ENCODE measurements at places on chromosomes 6 and 20. TPM values are rescaled to one million over a fixed set of nuclear protein-coding genes. Genes with fewer than 3 reads are reported as not detected.

- no peaks in the 10 kb centered on the region for H3K4me1 ChIP-seq
- H3K36me3 ChIP-seq, result peaks cover 6% of the 10 kb centered on the region
- H3K4me3 ChIP-seq, result no peak overlapping the region
- H3K27ac ChIP-seq, result no peak overlapping the region
These were observed 10.2 kb downstream of the UBE3D start for GRCh38 chr6:83055366-83055964.

The ABHD16B gene
- total RNA-seq, result not detected

DNA sequence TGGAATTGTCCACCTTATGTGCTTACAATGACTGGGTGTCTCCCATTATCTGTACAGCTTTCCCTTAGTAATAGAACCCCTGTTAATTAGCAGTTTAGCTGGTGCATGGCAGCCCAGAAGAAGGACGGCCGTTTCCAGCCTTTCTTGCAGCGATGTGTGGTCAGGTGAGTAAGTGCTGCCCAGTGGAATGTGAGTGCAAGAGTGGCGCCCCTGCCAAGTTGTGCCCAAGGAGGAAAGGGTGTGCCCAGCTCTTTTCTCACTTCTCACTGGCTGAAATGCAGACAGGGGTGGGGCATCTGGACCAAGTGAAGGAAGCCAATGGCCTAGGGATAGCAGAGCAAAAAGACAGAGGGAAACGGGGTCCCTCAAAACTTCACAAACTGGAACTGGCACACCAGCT, 296.8 kb downstream of the PREX1 start:
- no peak overlapping the region for H3K4me3 ChIP-seq
- no peaks in the 10 kb centered on the region for H3K4me1 ChIP-seq
- no peaks in the 10 kb centered on the region for H3K36me3 ChIP-seq
- H3K27me3 ChIP-seq, result peaks cover 20% of the 10 kb centered on the region
- no peak for DNase-seq

DNA sequence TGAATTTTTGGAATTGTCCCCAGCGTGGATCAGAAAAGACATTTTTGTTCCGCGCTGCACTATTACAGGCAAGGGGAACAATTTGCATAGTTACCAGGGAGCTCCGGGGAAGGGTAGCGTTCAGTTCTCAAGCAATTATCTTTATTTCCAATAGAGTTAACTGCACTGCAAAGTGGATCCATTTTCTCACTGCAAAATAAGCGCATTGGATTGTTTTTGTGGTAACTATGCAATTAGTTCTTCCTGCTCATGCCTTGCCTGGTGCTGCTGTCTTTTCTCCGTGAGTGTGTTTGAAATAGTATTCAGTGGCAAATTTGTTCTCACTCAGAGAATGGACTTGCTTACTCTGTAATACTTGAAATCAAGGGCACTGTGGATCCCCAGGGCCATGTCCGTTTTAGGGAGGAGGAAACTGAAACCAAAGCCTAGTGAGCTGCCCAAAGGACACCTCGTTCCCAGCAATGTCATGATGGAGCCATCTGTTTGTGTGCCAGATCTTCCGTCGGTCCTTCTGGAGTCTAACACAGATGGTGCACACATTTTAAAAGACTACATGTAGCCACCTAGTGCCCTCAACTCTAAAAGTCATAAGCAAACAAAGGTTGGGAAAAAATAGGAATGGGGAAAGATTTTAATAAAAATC, 7.4 kb upstream of the PCK1 start:
- no peak for DNase-seq

- H3K4me1 ChIP-seq, result peaks cover 34% of the 10 kb centered on the region
- H3K4me3 ChIP-seq, result no peak overlapping the region
- H3K36me3 ChIP-seq, result peaks cover 6% of the 10 kb centered on the region
- no peak overlapping the region for H3K27ac ChIP-seq
These were observed 1.6 kb downstream of the TNFRSF6B start for GRCh38 chr20:63697868-63698545.

The ZBTB22 gene
- 18.0 TPM for total RNA-seq

- H3K27ac ChIP-seq, result no peak overlapping the region
- no peak overlapping the region for H3K4me3 ChIP-seq
- DNase-seq, result no peak
These were observed 3.2 kb downstream of the ZKSCAN4 start for GRCh38 chr6:28248916-28249315.

The TBXT gene
- not detected for total RNA-seq

The TRAPPC3L gene
- not detected for total RNA-seq

DNA sequence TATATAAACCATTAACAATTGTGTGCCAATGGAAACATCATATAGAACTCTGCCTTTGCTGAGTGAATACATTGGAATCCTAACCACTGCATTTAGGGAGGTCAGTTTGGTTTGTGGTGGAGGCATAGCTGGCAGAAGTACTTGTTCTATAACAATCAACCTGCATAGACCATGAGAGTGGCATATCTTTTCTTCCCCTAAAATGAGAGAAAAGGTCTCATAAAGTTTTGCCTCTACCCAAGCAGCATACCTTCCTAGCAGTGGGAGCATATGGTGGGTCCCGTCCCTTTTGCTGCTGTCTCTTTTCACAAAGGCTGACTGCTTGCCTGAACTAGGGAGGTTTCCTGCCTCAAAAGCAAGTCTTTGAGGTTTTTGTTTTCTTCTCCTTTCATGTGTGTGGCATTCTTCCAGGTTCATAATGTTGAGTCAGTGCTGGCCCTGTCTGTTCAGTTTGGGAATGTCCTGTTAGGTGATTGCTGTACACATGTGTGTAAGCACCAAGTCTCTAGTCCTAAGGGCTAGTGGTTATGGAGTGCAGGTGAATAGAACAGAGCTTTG, 61.2 kb upstream of the SUPT3H start:
- no peaks in the 10 kb centered on the region for H3K27me3 ChIP-seq
- peak overlapping the region; percentile 43 for H3K4me3 ChIP-seq
- no peak for DNase-seq
- H3K27ac ChIP-seq, result peak overlapping the region; percentile 63
- peaks cover 92% of the 10 kb centered on the region for H3K4me1 ChIP-seq

The TUBB2B gene
- not detected for total RNA-seq

DNA sequence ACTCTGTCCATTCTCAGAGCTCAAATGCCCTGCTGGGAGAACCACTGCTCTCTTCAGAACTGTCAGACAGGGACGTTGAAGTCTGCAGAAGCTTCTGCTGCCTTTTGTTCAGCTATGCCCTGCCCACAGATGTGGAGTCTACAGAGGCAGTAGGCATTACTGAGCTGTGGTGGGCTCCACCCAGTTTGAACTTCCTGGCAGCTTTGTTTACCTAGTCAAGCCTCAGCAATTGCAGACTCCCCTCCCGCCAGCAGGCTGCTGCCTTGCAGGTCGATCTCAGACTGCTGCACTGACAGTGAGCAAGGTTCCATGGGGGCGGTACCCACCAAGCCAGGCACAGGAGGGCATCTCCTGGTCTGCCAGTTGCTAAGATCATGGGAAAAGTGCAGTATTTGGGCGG, 21.8 kb upstream of the UFL1 start:
- peak; percentile 81 for DNase-seq
- peak overlapping the region; percentile 80 for H3K27ac ChIP-seq
- peaks cover 36% of the 10 kb centered on the region for H3K4me1 ChIP-seq
- H3K36me3 ChIP-seq, result peaks cover 23% of the 10 kb centered on the region
- peak overlapping the region; percentile 9 for H3K4me3 ChIP-seq

GRCh38 chr6:140319209-140319608, 944.8 kb upstream of the CITED2 start:
- no peaks in the 10 kb centered on the region for H3K36me3 ChIP-seq
- H3K27ac ChIP-seq, result no peak overlapping the region
- H3K4me1 ChIP-seq, result no peaks in the 10 kb centered on the region
- H3K4me3 ChIP-seq, result no peak overlapping the region

The C6orf141 gene
- not detected for total RNA-seq

DNA sequence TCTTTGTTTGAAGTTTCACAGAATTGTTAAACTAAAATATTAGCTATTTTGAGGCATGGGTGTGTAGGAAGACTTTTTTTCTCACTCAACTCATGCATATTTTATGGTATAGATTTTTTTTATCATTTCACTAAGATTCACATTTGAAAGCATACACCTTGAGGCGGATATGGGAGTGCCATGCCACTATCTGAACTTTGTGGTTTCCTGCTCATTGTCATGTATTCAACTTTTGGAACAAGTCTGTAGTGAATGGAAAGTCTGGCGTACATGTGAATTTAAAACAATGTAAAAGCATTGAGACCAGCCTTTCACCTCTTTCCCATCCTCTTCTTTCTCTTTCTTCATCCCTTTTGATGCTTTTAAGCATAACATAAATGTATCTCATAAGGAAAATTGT, 147.9 kb downstream of the TPBG start:
- no peaks in the 10 kb centered on the region for H3K27me3 ChIP-seq
- no peaks in the 10 kb centered on the region for H3K36me3 ChIP-seq
- no peak overlapping the region for H3K27ac ChIP-seq
- H3K4me3 ChIP-seq, result no peak overlapping the region
- H3K4me1 ChIP-seq, result no peaks in the 10 kb centered on the region

The VGLL2 gene
- not detected for total RNA-seq

The CDSN gene
- total RNA-seq, result not detected

- no peaks in the 10 kb centered on the region for H3K4me1 ChIP-seq
- no peaks in the 10 kb centered on the region for H3K36me3 ChIP-seq
These were observed 457.7 kb downstream of the RFPL4B start for GRCh38 chr6:112804638-112805330.

The HDGFL1 gene
- total RNA-seq, result not detected

DNA sequence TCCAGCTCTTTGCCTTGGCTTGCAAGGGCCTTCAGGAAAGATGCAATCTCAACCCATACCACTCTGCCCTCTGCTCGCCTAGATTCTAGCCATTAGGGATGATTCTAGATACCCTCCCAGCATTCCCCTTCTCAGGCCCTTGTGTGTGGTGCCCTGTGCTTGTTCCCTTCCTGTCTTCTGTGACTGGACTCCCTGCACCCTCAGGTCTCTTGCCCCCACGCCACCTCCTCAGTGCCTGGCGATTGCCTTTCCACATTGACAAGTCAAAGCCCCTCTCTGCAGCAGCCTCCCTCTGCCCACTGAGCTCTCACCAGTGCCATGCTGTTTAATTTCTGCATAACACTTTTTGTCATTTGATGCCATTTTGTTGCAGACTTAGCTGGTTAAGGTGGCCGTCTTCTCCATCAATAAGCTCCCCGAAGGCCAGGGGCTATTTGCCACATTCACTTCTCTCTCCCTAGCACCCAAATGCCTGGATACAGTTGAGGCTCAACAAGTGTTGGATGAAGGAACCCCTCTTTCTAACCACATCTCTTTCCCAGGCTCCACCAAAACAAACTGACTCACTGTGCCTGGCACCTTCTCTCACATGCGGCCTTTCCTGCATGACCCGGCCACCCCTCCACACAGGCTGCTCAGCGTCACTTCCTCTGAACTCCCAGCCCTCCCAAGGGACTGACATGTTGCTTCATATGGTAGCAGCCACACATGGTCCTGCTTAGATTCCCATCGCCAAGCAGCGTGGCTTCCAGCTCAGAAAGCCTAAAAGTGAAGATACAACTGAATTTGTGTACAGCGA, 4.6 kb upstream of the TXNDC5 start:
- H3K27ac ChIP-seq, result no peak overlapping the region
- DNase-seq, result no peak
- H3K4me1 ChIP-seq, result peaks cover 3% of the 10 kb centered on the region

GRCh38 chr6:169397684-169398083, 144.0 kb upstream of the THBS2 start:
- DNase-seq, result no peak
- no peak overlapping the region for H3K27ac ChIP-seq
- H3K4me3 ChIP-seq, result no peak overlapping the region
- no peaks in the 10 kb centered on the region for H3K4me1 ChIP-seq
- H3K36me3 ChIP-seq, result no peaks in the 10 kb centered on the region

DNA sequence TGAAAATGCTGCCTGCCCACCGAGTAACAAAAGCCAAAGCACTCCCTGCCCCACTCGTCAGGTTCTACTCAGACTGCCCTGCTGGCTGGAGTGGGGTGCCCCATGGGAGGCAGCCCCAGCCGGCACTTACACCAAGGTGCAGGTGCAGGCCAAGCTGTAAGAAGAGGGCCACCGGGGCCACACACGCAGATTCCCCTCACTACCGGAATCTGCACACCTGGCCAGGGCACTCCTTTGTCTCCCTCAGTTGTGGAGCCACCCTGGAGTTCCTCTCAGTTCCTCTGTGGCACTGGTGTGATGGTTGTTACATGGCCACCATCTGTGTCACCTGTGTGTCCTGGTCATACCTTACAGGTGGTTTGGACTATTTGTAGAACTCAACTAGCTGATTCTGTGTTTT, 112.4 kb downstream of the FOXO3 start:
- H3K36me3 ChIP-seq, result peaks cover 4% of the 10 kb centered on the region
- no peak overlapping the region for H3K27ac ChIP-seq
- H3K27me3 ChIP-seq, result no peaks in the 10 kb centered on the region
- DNase-seq, result no peak
- H3K4me1 ChIP-seq, result peaks cover 15% of the 10 kb centered on the region
- H3K4me3 ChIP-seq, result no peak overlapping the region

DNA sequence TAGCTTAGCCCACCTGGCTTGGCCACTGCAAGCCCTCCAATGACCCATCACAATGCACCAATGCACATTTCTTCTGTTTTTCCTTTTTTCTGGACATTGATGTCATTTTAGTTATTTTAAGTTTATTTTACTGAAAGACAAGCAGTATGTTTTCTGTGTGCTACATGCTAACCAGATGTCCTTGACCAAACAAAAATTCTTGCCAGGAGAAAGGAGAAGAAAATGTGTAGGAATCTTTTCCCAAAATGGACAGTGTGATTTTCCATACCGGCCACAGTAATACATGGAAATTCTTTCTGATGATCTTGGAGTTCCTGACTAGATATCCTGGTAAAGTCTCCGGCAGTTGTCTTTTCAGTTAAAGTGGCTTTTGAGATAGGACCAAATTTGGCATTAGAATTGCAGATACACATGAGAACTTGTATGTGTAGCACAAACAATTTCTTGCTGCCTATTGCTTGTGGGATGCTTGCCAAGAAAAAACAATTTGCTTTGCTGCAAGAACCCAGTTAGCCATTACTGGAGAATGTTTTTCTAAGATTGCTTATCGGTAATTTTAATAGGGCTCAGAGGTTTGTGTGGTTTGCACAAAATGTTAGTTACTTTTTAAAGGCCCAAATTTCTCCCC, 696.5 kb upstream of the CITED2 start:
- no peaks in the 10 kb centered on the region for H3K36me3 ChIP-seq
- no peak overlapping the region for H3K4me3 ChIP-seq

- no peak overlapping the region for H3K27ac ChIP-seq
- H3K4me3 ChIP-seq, result no peak overlapping the region
- no peaks in the 10 kb centered on the region for H3K36me3 ChIP-seq
- no peak for DNase-seq
- peaks cover 1% of the 10 kb centered on the region for H3K27me3 ChIP-seq
These were observed 20.6 kb downstream of the EDN3 start for GRCh38 chr20:59320854-59321647.

GRCh38 chr6:127641905-127642304, 64.9 kb downstream of the C6orf58 start:
- no peak for DNase-seq
- H3K27me3 ChIP-seq, result peaks cover 5% of the 10 kb centered on the region
- no peak overlapping the region for H3K27ac ChIP-seq
- H3K4me3 ChIP-seq, result no peak overlapping the region

DNA sequence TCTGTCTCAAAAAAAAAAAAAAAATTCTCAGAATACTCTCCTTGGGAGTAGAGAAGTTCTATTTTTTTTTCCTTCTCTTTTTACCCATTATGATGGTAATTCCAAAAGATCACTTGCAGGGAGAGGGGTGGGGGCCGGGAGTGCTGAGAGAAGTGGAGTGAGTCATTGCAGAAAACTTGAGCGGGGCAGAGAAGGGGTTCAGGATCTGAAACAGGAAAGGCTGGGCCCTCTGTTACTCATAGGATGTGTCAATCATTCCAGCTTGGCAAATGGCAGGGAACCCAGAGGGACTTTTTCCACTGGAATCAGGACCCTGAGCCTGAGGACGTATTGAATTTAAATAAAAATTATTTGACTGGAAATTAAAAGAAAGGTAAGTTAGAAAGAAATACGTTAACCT, 111.4 kb upstream of the ARMC2 start:
- no peaks in the 10 kb centered on the region for H3K27me3 ChIP-seq
- H3K27ac ChIP-seq, result no peak overlapping the region
- peaks cover 8% of the 10 kb centered on the region for H3K4me1 ChIP-seq
- H3K4me3 ChIP-seq, result no peak overlapping the region
- no peak for DNase-seq
